Activated CD8-positive, alpha-beta memory T cell treated with anti-CD3 and anti-CD28 coated beads for 24 hours (primary cell): ENCODE measurements at places on chromosomes 2 and 18.

DNA sequence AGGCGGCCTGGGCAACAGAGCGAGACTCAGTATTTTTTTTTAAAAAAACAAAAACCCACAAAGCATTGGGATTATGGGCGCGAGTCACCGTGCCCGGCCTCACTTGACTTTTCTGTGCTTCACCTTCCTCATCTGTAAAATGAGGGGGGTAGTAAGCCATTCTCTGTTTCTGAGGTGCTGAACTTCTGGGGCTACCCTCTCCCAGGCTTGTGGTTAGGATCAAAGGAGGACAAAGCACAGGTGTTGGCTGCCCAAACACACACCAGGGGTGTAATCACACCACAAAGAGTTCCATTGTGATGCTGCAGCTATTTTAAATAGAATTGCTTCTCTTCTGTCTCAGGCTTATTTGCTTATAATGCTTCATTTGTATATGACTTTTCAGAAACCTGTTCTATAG lies 35.8 kb upstream of the INHBB start:
- no peak for DNase-seq

- no peak for DNase-seq
Measured at GRCh38 chr18:6069103-6069502, 173.8 kb upstream of the TMEM200C start.

GRCh38 chr18:11864471-11864870 lies 13.3 kb downstream of the CHMP1B start:
- DNase-seq: no peak

DNA sequence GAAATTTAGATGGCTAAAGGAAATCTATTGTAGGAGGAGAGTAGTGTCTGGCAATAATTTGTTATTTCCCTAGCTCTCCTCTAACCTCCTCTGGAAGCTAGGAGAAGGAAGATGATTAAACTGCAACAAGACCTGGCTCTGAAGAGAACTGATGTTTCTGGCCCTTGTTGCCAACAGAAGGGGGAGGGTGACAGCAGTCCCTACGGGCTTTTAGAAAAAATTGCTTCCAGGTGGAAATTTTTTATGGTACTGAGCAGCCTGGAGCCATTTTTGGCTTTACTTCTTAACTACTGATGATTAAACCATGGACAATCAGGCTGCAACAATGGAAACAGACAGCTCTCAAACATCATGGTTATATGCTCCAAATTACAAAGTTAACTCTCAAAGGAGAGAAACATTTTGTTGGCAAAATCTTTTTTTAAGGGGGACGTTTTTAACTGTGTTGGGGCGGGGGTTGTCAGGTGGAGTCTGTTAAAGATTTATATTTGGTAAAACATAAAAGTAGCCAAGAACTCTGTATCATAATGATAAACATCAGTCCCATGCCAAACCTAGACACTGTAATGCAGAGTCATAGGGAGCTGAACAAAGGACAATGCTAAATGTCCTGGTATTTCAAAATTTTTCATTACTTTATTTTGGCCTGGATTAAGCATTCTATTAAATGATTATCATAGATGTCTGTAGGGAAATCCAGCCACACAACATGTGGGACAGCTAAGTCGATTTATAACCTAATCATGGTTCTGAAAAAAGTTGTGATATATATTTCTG lies 70.0 kb downstream of the EXOC6B start:
- DNase-seq: no peak

DNA sequence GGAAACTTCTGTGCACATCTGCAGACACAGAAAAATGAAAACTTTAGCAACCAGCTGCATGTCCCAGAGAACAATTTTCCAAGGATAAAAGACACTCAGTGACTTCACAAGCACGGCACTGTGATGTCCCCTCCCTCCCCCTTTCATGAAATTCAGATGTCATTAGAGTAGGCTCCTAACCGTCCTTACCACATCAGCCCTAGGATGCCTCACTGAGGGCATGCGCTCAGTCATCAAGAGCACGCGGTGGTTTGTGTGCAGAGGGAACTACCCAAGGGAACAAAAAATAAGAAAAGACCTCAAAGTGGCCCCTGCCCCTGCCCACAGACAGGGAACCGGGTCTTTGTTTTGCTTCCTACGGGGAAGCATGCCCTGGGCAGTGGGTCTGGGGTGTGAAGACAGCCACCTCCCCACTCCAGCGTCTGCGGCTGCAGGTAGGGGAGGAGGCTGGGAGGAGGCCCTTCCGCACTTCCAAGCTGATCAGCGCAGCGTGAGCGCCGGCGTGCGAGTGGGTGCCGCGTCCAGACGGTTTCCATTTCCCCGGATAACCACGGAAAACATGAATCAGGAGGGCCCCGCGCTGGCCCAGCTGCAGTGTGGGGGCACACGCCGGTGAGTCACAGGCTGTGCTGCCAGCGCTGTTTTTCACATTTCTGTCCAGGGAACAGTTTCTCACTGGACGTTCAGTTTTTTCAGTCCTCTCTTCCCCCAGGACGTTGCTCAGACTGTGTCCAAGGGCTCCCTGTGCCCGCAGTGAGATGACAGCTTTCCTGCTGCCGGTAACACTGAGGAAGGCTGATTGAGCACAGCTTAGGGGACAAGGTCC lies 70.6 kb downstream of the COPS8 start:
- DNase-seq: peak; percentile 81

DNA sequence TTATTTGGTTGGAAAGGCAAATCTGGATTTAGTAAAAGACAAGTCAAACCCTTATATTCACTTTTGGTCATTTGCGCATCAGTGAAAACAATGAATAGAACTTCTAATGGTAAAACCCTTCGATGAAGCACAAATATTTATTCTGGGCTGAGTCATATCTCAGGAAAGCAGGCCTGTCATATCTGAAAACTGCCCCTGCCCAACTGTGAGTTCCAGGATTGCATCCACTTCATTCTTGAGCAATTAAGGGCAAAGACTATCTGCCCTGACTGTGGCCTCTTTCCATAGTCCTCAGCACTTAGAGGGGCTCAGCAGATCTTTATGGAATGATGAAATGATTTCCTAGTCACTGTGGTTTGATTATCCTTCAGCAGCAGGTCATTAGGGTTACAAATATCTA lies 795.2 kb upstream of the ID2 start:
- no peak for DNase-seq

DNA sequence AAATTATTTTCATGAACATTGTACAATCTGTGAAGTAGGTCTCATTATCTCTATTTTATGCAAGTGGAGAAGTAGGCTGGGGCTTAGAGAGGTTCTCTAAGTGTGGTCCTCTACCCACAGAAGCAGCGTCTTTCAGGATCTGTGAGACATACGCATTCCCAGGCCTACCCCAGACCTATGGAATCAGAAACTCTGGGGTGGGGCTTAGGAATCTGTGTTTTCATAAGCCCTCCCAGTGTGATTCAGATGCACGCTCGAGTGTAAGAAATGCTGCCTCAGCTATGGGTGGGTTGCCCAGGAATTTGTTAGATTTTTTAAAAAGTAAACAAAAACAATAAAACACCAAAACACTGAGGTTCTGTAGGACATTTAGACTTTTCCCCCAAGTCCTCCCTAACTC lies 14.8 kb upstream of the ZAP70 start:
- DNase-seq: no peak

DNA sequence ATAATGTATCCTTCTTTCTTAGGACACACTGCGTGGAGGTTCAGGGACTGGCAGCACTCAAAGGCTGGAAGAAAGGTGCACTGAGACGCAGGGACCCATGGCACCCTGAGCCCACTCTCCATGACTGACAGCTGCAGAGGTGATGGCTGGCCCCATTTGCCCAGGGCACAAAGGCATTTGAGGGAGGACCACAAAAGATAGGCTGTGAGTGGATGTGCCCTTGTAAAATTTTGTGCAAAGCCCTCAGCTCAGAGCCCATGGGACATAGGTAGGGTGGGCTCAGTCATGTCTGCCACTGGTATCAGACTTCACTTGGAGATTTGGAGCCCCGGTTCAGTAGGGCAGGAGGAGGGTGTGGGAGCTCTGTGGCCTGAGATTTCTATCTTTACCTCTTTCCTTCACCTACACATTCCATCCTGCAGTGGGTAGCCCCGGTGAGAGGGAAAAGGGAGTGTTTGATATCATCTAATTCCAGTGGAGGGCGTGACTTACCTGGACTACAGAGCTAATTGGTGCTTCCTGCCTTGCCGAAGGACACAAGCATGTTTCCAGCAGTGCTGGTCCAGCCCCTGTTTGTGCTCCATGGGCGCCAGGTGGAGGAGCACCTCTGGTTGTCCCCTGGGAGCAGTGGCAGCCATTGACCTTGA lies 312.2 kb downstream of the EN1 start:
- DNase-seq: no peak

- DNase-seq: no peak
Measured at GRCh38 chr2:71043531-71044407, 24.7 kb upstream of the NAGK start.

DNA sequence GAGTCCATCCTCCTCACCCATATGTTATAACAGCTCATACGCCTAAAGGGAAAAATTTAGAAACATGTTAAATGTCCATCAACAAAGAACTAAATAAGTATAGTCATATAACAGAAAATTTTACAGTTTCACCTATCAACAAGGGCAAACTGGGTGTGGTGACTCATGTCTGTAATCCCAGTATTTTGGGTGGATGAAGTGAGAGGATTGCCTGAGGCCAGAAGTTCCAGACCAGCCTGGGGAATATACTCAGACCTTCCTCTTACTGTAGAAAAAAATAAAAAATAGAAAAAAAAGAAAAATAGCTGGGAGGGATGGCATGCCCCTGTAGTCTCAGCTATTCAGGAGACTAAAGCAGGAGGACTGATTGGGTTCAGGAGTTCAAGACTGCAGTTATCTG lies 48.3 kb upstream of the GULP1 start:
- DNase-seq: no peak

- peak; percentile 66 for DNase-seq
Measured at GRCh38 chr2:169767243-169767888, 31.3 kb upstream of the SSB start.

- DNase-seq: no peak
Measured at GRCh38 chr2:26898480-26899078, 50.6 kb downstream of the DPYSL5 start.
